ENCODE measurements at places on chromosomes 6 and 20.

DNA sequence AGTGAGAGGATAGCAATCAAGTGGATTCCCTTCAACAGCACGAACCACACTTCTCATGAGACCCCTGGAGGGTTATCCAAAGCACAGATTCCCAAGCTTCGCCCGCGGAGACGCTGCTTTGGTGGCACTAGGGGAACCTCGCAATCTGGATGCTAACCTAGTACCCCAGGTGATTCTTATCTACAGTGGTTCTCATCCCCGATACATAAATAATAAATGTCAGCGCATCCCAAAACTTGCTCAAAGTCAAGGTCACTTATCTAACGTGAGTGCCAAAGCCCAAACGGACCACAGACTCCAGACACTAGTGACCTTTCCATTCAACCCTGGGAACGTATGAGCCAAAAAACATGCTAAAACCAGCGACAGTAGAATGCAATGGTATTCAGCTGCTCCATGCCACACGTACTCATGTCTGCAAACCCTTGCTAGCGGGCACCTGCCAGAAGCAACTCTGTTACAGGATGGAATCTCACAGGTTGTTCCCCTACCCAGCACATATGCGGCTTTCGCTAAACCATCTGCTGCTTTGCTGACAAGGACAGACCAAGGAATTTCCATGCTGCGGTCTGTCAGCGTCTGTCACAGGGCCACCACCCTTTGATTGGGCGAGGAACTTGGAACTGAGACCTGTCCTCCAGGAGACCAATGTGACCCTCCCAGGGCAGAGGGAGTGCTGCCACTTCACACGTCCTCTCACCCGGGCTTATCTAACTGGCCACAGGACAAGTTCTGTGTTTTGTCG is 16.8 kb downstream of the MYLK4 start:
- no peak for DNase-seq

DNA sequence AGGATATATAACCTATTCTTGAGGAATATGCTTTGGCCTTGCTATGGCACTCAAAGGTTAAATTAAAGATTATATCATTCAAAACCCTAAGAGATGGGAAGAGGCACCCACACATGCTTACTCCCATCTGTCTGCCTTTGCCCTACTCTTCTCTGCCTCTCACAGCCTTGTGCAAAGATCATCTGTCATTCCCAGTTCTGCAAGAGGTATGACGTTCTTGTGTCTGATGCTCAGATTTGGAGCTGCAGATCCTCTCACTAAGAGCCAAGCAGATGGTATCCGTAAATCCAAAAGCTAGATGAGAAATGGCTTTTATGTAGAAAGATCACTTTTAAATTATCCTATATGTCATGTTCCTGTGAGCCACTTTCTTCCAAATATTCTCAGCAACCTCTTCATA is 112.0 kb downstream of the GPR63 start:
- no peak for DNase-seq

- no peak for DNase-seq
Observed at GRCh38 chr20:54148947-54149764, 24.6 kb downstream of the CYP24A1 start.

- no peak for DNase-seq
Observed at GRCh38 chr6:97292671-97293070, 9.7 kb upstream of the MMS22L start.

DNA sequence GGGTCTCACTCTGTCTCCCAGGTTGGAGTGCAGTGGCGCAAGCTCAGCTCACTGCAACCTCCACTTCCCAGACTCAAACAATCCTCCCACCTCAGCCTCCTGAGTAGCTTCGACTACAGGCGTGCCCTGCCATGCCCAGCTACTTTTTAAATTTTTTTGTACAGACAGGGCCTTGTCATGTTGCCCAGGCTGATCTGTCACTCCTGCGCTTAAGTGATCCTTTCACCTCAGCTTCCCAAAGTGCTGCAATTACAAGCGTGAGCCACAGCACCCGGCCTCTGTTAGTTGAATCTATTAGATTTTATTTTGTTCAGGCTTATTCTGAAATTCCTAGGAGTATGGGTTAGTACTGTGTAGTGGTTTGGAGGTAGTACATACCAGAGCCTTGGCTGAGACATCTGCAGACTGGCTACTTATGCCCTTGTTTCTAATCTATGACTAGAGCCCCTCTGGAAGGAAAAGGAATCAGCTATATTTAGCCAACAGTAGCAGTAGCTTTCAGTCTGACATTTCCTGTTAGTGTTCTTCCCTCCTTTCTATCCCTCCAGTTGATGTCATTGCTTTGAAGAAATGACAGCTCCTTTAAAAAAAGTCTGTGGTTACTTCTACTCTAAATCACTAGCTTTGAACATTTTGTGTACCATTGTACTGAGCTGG is 74.4 kb downstream of the ITCH start:
- DNase-seq, result no peak
